Activated naive CD8-positive, alpha-beta T cell treated with anti-CD3 and anti-CD28 coated beads for 36 hours (primary cell): ENCODE measurements at places on chromosomes 1 and 21.

GRCh38 chr1:163048869-163049268, 20.3 kb upstream of the RGS4 start:
- DNase-seq: no peak

DNA sequence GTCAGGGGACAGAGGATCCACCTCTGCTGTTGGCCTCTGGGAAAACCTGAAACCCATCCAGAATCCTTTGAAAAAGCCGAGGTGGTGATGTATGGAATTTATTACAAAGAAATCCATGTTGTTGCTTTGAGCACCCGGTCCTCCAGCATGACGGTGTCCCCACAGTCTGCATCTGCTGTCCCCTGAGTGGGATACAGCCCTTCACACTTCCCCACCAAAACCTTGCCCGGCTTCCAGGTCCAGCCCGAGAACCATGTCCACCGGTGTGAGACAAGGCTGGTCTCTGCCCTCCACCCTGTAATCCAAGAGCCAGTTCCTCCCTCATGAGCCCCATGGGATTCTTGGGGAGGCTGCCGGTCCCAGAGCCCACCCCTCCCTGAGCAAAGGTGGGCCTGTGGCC, 70.5 kb downstream of the STUM start:
- no peak for DNase-seq

GRCh38 chr1:52651904-52652303, 18.9 kb downstream of the SHISAL2A start:
- DNase-seq: no peak

DNA sequence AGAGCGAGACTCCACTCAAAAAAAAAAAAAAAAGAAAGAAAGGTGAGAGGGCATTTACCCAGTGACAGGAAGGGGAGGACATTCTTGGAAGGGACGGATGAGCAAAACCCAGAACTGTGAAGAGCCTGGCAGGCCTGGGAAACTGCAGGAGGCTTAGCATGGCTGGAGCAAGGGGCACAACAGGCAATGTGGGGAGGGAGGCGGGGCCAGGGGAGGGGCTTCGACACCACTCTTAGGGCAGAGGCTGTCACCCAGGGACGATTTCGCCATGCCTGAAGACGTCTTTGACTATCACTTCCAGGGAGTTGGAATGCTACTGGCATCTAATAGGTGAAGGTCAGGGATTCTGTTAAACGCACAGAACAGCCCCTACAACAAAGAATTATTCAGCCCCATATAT, 184.0 kb downstream of the HUNK start:
- DNase-seq: no peak

DNA sequence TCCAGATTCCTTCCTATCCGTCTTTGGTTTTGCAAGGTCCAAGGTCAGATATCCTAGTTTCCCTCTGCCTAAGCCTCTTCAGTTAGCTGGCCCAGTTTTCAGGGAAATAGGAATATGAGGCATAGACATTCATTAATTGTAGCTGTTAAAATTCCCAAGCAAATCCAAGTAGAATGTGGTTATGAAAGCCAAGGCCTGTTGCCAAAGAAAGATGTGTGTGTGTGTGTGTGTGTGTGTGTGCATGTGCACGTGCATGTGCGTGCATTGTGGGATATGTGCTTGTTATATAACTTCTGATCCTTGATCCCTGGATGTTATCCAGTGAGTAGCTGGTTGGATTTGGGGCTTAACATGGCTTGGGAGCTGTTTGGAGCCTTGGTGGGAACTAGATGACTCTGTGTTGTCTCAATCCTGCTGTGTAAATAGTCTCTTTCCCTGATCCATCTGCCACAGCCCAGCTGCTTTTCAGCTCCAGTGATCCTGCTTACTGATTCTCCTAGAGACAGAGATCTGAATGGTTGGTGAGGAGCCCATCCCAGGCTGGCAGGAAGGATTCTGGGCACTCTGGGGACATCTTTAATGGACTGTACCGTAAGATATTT, 70.6 kb upstream of the GCLM start:
- no peak for DNase-seq

GRCh38 chr1:187275985-187276575, 447.3 kb downstream of the PLA2G4A start:
- DNase-seq: no peak

- no peak for DNase-seq
Measured at GRCh38 chr21:38083535-38083934, 167.3 kb upstream of the KCNJ6 start.

GRCh38 chr1:9435153-9435636, 104.1 kb upstream of the SLC25A33 start:
- no peak for DNase-seq

- no peak for DNase-seq
Measured at GRCh38 chr1:202942426-202942825, 15.4 kb upstream of the KLHL12 start.

DNA sequence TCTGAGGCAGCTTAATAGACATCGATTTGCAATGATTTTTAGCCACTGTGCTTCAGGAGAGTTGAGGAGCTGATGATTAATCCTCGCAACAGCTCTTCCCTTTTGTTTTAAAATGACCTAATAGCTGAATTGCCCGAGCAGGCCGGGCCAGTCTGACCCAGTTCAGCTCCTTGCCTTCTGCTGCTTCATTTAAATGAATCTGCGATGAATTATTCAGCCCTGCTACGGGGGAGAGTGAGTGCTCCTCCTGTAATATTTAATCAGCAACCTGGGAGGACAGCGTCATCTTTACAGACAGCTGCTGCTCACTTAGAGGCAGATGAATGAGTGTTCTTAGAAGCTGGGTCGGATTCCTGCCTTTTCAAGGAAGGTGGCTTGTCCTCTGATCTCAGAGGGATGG, 325.1 kb downstream of the CAMTA1 start:
- DNase-seq: no peak

GRCh38 chr1:112033439-112034120, 44.1 kb upstream of the KCND3 start:
- DNase-seq: no peak

- no peak for DNase-seq
Measured at GRCh38 chr1:235266325-235266724, 61.7 kb downstream of the ARID4B start.
